Caudate nucleus (tissue), 63 donors: ENCODE measurements at places on chromosomes 3 and 15.

- DNase-seq: no peak
These were observed 764.4 kb upstream of the NECTIN3 start for GRCh38 chr3:110307065-110307809.

DNA sequence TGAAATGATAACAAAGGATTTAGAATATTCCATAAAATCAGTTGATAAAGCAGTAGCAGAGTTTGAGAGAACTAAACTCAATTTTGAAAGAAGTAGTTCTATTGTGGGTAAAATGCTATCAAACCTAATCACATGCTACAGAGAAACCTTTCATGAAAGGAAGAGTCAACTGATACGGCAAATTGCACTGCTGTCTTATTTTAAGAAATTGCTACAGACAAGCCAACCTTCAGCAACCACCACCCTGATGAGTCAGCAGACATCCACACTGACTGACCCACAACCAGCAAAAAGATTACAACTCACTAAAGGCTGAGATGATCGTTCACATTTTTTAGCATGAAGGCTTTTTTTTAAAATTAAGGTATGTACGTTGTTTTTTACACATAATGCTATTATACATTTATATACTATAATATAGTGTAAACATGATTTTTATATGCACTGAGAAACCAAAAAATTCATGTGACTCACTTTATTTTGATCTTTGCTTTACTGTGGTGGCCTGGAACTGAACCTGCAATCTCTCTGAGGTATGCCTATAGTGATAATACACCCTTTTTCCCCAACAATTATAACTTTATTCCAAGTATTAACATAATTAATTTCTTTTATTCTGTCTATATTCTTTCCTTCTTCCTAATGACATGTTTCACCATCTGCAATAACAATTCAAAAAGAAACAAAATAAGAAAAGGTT lies 109.9 kb downstream of the TBC1D5 start:
- DNase-seq: no peak

DNA sequence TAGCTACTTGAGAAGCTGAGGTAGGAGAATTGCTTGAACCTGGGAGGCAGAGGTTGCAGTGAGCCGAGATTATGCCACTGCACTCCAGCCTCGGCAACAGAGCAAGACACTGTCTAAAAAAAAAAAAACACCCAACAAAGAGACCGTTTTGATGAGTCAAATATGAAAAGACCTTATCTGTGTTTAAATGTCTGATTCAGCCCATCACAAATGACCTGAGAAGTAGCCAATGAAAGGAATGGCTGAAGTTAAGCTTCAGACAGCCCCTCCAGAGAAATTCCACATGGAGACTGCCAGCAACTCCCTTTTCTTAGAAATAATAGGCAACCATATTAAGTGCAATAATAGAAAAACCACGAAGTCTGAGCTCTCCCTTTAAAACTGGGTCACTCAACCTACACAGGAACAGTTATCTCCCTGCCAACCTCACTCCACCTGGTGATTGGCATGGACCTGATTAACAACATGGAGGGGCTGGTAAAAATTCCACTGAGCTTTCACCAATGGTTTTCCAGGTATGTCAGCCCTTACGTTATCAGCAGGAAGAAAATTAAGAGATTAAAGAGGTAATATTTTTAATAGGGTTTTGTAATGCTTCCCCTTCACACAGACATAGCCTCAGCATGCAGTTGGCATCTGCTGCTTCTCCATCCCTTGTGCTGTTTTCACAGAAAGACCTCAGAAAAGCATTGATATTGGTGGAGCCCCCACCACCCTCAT lies 238.1 kb upstream of the STT3B start:
- no peak for DNase-seq

- DNase-seq: no peak
These were observed 121.1 kb downstream of the ROBO2 start for GRCh38 chr3:77160931-77161497.

- no peak for DNase-seq
These were observed 188.9 kb downstream of the STXBP5L start for GRCh38 chr3:121096953-121097352.

GRCh38 chr15:41934843-41935242 lies 37.5 kb downstream of the EHD4 start:
- DNase-seq: no peak
